BE2C (cell line): ENCODE measurements at places on chromosomes 11 and 22.

DNA sequence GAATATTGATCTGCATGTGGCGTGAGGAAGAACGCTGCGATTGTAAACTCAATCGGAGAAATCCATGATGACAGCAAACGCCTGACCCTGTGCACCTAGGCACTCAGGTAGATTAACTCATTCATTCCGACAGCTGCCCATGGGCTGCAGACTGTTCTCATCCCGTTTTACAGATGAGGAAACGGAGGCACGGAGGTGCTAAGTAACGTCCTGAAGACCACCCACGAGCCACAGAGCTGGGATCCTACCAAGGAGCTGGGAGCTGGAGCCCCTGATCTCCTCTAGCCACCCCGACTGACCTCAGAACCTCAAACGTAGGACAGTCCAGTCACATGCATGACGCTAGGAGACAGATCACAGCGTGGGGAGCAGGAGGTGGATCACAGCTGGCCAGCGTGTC, 1092.7 kb downstream of the BRD1 start:
- peak; percentile 2 for DNase-seq

DNA sequence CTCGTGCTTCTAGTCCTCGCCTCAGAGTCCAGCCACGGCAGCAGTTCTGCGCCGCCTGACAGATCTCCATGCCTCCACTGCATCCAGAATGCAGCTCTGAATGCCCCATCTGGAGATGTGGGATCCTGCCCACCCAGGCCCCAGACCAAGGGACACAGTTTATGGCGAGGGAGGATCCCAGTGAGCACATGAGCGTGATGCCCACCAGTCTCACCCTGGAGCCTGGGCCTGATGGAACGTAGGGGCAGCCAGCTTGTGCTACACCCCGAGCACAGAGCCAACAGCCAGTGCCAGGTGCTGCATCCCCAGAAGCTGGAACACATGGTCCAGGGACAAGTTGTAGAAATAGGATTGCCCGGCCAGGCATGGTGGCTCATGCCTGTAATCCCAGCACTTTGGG, 10.4 kb downstream of the IGLL1 start:
- no peak for DNase-seq

DNA sequence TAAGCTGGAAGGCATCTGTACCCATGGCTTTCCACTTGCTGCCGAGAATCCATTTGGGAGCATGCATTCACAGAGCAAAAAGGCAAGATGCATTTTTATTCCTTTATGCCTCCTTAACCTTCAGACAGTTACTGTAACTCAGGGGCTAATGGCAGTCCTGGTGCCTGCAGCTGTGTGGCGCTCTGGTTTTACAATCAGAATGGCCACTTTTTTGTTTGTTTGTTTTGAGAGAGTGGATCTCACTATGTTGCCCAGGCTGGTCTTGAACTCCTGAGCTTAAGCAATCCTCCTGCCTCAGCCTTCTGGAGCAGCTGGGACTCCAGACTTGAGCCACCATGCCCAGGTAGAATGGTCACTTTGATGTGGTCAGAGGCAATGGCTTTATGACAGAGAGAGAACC, 101.8 kb downstream of the NAV2 start:
- no peak for DNase-seq

DNA sequence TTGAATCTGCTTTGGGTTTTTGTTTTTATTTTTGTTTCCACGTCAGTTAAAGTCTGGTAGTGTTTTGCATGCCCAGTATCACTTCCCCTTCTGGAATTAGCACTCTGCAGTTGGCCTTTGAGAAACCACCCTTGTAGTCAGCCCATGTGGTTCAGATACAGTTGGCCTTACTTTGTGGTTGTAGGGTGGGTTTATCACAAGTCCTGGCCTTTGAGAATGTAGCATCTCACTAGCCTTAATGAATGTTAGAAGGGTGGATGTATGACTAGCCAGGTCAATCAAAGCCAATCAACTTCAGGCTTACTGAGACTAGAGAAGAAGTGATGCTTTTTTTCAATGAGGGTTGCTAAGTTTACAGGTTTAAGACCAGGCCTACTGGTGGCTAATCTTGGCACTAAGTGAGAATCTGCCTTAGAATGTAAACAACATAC, 19.8 kb downstream of the ARL14EP start:
- DNase-seq: no peak

DNA sequence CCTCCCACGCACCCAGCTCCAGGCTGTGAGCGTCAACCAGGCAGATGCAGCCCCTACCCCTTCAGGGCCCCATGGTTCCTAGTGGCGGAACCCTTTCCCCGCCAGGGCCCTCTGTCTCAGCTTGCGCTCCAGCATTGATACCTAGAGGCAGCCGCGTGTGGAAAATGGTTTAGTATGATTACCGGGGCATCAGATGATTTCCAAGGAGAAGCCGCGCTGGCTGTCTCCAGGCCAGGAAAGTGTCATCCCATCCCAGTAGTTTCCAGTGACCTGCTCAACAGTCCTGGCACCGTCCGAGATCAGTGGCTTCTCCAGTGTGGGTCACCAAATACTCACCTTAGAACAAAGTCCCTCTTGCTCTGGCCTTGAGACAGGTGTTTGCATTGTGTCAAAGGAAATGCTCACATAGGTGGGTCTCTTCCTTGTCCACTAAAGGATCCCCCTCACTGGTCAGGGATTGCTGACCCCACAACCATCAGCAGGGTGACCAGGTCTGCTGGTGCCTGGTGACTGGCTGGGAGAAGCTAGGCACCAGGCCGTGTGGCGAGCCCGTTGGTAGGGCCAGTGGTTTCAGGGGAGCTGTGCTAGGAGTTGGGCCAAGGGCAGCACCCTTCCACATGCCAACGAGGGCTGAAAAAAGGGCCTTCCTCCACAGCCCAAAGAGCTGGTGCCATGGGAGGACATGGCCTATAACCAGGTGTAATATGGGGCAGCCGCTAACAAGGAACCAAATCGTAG, 109.4 kb downstream of the MORC2 start:
- DNase-seq: no peak

- DNase-seq: no peak
These were observed 478 bp downstream of the FAU start for GRCh38 chr11:65121447-65121864.

- no peak for DNase-seq
These were observed 3.5 kb downstream of the SIK3 start for GRCh38 chr11:117094776-117095175.

DNA sequence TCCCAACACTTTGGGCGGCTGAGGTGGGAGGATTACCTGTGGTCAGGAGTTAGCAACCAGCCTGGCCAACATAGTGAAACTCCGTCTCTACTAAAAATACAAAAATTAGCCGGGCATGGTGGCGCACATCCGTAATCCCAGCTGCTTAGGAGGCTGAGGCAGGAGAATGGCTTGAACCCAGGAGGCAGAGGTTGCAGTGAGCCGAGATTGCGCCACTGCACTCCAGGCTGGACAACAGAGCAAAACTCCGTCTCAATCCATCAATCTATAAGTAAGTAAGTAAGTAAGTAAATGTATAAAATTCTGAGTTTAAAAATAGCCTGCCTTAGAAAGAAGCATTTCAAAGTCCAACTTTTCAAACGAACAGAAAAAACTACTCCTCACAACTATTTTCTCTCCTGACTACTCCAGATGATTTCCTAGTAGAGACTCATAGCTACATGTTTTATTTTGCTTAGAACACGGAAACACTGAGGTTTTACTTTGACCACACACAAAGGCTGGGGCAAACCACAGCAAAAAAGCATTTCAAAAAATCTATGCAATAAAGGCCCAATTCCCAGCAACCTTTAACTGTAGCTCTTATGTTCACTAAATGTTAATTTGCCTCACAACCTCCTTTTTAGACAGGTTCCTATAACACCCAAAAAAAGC, 16.3 kb downstream of the SPTY2D1 start:
- DNase-seq: no peak
